Bone marrow (tissue), 2 donors: ENCODE measurements at places on chromosomes 4 and X.

DNA sequence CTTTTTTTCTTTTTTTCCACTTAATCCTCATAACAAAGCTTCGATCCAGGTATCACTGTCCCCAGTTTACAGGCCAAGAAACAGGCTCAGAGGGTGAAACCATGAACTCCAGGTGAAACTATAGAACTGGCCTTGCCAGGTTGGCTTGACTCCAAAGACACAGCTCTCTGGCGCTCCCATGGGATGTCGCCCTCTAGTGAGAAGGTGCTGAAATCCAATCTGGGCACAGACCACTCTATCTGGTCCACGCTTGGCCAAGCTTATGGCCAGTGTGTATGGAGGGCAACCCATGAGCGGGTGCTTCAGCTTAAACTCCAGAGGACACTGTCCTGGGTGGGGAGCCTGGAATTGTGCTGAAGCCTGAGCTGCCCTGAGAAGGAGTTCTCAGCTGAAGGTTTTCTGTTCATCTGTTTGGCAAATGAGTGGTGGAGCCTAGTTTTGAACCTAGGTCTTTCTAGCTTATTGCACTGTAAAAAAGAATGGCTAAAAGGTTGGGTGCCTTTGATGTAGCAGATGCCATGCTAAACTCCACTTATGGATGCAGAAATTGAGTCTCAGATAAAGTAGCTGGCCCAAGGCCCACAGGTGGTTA lies 70.5 kb downstream of the SEL1L3 start:
- no peak for DNase-seq

- DNase-seq: no peak
Measured at GRCh38 chrX:20221902-20222301, 44.8 kb downstream of the RPS6KA3 start.

GRCh38 chr4:24862073-24862751 lies 50.6 kb downstream of the CCDC149 start:
- no peak for DNase-seq

DNA sequence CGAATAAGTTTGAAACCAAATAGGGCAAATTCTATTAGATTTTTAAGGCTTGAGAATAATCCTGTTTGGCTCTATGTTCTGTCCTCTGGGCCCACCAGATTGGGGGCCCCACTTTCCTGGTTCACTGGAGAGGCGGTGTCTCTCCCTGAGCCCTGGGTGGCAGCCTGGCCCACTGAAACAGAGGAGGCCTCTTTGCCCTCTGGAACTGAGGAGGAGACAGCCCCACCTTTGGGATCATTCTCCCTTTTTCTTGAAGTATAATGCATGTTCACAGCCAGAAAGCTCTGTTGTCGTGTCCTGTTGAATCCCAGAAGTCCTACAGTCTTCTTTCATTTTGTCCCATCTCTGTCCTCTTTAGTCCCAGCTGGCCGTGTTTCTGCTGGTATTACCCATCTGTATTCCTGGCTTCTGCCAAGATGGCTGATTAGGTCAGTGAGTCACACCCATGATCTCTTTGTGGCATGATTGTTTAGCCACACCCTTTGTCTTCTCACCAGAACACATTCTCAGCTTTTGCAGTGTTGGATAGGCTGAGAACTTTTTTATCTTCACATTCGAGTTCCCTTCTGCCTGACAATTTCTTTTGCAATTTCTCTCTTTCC lies 8.1 kb upstream of the TBC1D25 start:
- no peak for DNase-seq

- DNase-seq: no peak
Measured at GRCh38 chrX:100418556-100418955, 8.5 kb upstream of the PCDH19 start.

GRCh38 chr4:185693548-185694215 lies 118.3 kb downstream of the SORBS2 start:
- DNase-seq: no peak

- no peak for DNase-seq
Measured at GRCh38 chrX:139290310-139290709, 240.2 kb upstream of the F9 start.

DNA sequence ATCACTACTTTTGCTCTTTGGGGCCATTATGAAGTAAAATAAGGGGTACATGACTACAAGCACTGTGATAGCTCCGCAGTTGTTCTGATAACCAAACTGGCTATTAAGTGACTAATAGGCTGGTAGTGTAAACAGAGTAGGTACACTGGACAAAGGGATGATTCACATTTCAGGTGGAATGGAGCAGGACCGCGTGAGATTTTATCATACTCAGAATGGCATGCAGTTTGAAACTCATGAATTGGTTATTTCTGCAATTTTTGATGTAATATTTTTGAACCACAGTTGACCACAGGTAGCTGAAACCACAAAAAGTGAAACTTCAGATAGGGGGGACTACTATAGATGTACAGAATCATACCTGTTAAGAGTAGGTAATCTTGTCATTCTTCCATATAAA lies 55.8 kb downstream of the PAK3 start:
- DNase-seq: no peak

DNA sequence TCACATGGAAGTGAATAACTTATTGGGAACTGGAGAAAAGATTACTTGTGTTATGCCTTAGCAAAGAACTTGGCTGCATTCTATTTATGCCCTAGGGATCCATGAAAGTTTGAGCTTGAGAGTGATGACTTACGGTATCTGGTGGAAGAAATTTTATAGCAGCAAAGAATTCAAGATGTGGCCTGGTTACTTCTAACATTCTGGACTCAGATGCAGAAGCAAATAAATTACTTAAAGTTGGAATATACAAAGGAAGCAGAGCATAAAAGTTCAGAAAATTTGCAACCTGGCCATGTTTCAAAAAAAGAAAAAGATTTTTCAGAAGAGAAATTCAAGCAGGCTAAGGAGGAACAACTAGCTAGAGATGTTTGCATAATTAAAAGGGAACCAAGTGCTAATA lies 252.3 kb upstream of the WDFY3 start:
- no peak for DNase-seq

DNA sequence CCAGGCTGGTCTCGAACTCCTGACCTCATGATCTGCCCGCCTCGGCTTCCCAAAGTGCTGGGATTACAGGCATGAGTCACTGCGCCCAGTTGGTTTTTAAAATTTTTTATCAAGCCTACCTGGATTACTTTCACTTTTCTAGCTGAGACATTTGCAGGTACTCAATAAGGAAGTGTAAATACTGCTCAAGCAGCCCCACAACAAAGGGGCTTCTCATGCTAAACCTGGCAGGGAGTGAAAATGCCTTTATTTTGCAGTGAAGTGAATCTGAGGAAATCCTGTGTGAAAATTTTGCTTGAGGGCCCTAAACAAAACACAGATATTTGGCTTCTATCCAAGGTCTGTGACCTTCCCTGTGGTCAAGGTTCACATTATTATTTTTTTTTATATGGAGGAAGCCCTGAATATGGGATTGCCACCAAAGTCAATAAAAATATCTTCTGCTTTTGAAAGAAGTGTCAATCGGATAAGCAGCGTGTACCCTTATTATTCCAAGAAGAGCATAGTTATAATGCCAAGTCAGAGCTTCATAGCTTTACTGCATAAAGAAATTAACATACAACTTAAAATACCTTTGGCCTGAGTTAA lies 481.0 kb downstream of the SH2D1A start:
- no peak for DNase-seq

GRCh38 chrX:17459008-17459611 lies 84.1 kb downstream of the NHS start:
- DNase-seq: no peak

GRCh38 chr4:141391771-141392170 lies 171.1 kb downstream of the ZNF330 start:
- no peak for DNase-seq

GRCh38 chrX:39726771-39727170 lies 371.0 kb downstream of the BCOR start:
- DNase-seq: no peak

- no peak for DNase-seq
Measured at GRCh38 chrX:139974471-139974870, 9.2 kb upstream of the CXorf66 start.

GRCh38 chrX:138648568-138648967 lies 62.9 kb downstream of the FGF13 start:
- DNase-seq: no peak

- DNase-seq: no peak
Measured at GRCh38 chrX:115639334-115639880, 78.4 kb downstream of the PLS3 start.

- no peak for DNase-seq
Measured at GRCh38 chr4:159767406-159767805, 664.5 kb downstream of the RAPGEF2 start.

DNA sequence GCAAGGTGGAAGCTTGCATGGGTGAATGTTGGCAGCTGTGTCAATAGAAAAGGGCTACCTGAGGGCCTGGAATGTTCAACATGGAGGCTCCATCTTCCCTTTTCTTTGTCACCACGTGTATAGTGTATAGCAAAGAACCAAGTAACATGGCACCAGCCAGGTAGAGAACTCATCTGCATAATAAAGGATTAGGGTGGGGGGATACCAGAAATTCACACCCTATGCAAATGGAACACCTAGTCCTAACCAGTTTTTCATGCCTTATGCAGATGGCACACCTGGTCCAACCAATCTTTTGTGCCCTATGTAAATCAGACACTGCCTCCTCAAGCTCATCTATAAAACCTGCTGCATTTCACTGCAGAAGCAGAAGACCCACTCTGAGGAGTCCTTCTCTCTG lies 169.6 kb upstream of the GLRA2 start:
- no peak for DNase-seq

DNA sequence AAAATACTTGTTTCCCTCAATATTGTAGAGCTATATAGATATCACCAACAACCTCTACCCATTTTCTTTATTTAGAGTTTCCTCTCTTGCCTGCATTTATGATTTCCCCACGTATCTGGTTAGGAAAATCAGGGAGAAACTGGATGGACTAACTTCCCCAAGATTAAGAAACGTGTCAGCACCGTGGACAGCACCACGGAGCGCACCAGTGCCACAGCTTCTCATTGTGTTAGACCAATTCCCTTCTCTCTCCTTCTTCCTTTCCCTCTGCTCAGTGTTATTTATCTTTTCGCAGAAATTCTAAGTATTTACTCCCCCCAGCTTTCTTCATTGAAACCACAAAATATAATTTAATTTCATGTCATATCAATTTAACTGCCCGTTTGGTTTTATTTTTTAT lies 568.6 kb upstream of the BOD1L1 start:
- no peak for DNase-seq

- DNase-seq: no peak
Measured at GRCh38 chr4:2281575-2282343, 19.9 kb upstream of the MXD4 start.

DNA sequence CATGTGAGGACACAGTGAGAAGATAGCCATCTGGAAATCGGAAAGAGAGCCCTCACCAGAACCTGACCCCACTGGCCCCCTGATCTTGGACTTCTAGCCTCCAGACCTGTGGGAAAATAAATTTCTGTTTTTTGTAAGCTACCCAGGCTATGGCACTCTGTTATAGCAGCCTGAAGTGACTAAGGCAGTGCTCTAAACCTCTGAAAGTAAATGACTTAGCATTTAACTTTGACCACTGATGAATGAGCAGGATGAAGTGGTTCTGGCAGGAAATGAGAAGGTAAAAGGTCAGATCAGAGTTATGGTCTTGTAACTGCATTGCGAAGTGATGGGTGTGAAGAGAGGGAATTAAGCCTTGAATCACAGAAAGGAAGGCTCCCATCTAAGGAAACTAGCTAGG lies 17.0 kb downstream of the GPAT3 start:
- no peak for DNase-seq

DNA sequence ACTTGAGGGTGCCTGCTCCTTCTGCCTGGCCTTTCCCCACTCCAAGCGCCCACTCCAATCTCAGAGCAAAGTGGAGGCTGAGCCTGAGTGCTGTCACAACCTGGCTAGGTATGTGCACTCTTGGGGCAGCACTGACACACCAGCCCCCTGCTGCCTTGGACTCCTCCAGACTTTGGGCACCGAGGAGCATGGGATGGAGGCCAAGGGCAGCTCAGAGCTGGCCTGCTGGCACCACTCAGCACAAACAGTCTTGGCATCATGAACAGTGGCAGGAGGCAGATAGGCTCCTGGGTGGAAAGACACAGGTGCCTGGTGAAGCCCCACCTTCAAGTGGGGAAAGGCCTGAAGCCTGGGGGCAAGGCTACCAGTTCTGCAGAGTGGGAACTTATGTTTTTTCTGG lies 91.8 kb downstream of the KCNIP4 start:
- no peak for DNase-seq

- no peak for DNase-seq
Measured at GRCh38 chr4:23878912-23879732, 10.7 kb downstream of the PPARGC1A start.

DNA sequence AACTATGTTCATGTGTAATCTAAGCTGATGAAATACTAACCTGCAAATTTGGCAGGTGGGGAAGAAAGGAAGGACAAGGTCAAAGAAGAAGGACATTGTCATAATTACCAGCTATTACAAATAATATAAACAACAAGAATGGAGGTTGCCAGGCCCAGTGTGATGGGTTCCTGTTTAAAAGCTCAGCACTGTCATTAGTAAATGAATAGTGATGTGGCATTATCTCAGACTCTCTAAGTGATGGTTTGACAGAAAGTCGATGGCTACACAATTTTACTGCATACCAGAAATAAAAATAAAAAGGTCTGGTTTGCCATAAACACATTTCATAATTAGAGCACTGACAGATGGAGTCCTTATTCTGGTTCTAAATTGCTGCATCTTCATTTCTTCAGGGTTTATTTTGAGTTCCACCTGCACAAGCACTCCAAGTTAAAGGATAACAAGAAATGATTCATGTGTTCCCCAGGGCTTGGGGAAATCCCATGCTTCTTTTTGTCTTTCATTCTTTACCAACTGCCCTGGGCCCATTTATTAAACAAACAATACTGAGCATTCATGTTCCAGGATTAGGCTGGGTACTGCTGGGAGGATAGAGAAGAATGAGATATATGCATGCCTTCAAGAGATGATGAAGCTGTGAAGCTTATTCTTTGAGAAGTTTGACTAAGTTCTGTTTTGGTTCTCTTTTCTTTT lies 367.8 kb upstream of the RASGEF1B start:
- no peak for DNase-seq

DNA sequence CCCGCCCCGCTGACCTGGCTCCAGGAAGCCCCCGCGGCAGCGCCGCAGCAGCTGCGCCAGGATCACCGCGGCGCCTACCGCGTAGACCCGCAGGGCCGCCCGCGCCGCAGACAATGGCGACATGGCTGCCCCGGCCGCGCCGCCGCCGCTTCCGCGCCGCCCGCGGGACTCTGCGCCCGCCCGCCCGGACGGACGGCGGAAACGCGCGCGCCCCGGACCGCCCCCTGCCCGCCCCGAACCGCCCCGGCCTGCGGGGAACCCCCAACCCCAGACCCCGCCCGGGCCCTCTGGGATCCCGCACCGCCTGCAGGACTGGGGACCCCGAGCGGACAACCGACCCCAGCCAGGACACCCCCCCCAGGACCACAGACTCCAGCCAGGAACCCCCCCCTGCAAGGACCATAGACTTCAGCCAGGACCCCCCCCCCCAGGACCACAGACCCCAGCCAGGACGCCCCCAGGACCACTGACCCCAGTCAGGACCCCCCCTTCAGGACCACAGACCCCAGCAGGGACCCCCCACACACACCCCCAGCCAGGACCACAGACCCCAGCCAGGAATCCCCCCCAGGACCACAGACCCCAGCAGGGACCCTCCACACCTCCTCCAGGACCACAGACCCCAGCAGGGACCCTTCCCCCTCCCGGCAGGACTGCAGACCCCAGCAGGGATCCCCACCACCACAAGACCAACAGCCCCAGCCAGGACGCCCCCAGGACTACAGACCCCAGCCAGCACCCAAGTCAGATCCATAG lies at the start of the genes DHRSX and ZBED1:
Gene DHRSX (minus strand): TSS at position 174 of the 756 bp plus-strand sequence. CDS start 51 bp downstream, at position 123.
Gene ZBED1 (minus strand): TSS at position 174 of the 756 bp plus-strand sequence. CDS start 10,257 bp downstream, outside the sequence.
- DNase-seq: no peak
